ENCODE measurements at places on chromosomes 5 and 9. TPM values are rescaled to one million over a fixed set of nuclear protein-coding genes. Genes with fewer than 3 reads are reported as not detected.

GRCh38 chr5:57695179-57695578 is 212.6 kb upstream of the ACTBL2 start:
- no peak for DNase-seq

The PRKACG gene
- polyA plus RNA-seq, result not detected

DNA sequence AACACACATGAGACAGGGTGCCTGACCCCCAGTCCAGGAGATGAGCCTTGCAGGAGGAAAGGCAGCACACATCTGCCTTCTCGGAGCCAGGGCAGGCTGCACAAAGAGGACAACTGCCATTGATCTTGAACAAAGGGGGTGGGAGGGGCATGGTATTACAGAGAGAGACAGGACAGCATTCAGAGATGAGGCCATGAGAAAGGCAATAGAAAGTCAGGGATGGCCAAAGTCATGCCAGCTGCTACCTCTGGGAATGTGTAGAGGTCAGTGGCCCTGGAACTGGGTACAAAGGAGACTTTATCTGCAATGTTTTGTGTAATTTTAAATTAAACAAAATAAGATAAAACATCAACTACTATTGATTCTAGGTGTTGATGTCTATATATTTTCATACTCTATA is 43.2 kb downstream of the WDR36 start:
- no peak for DNase-seq

DNA sequence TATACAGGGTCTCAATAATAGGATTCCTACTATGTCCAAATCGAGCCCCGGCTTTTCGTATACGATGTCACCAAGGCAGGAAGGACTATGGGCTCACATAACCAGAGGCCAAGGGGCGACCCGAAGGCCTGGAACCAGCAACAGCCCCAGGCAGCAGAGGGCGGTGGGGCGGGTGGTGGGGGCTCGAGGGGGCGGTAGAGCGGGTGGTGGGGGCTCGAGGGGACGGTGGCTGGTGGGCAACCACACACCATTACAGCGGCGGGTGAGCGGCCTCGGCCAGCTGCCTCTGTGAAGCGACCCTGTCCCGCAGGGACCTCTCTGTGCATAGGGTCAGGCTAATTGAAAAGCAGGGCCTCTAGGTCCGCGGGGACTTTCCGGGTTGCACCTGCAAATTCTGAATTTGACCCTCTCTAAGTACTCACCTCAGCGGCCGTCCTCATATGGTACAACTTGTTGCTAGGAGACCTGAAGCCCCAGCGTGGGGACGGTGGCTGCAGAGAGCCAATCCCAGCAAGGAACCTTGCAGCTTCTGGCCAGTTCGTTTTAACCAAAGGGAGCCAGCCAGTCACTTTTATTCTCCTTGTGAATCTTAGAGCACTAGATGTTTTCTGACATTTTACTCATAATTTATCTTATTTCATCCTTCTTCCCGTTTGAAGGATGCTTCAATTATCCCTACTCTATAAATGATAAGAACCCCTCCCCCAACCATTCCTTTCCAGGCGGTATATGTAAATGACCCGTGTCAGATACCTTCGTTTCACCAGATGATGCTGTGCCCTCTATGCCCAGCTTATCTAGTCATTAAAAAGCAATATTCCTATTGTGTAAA is at the start of gene NME5:
TSS of gene NME5 (minus strand) at position 480 of the 832 bp plus-strand sequence. CDS start 648 bp downstream, outside the sequence.
- no peak for DNase-seq

- no peak for DNase-seq
These were observed 212.7 kb downstream of the ESM1 start for GRCh38 chr5:54772684-54773083.

- DNase-seq, result peak; percentile 47
These were observed 13.4 kb upstream of the RAD23B start for GRCh38 chr9:107269681-107270080.

The ABO gene
- not detected for polyA plus RNA-seq

DNA sequence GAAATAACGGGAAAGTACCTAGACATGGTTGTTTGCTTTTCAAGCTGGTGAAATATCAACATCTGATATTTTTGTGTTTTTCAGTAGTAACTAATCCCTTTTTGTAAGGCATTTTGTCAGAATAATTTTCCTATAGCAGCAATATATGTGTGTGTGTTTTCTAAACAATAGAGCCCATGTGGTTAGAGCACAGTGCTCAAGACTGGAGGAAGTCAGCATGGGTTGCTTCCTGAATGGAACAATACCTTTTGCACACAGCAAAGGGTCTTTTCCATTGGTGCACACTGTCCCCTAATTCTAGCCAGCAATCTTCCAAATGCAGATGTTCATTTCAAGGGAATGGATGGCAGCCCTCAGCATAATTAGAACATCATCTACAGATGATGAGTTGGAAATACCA is 270.1 kb downstream of the AOPEP start:
- no peak for DNase-seq

- DNase-seq, result no peak
These were observed 8.0 kb downstream of the GFPT2 start for GRCh38 chr5:180345186-180345585.

- no peak for DNase-seq
These were observed 40.6 kb downstream of the INSYN2B start for GRCh38 chr5:169939731-169940130.

The HTR4 gene
- not detected for polyA plus RNA-seq

- DNase-seq, result peak; percentile 7
These were observed 124.8 kb downstream of the HSD17B3 start for GRCh38 chr9:96177005-96177718.

The GPR21 gene
- polyA plus RNA-seq, result not detected

- no peak for DNase-seq
These were observed 198.7 kb upstream of the C9orf72 start for GRCh38 chr9:27771803-27772545.

- DNase-seq, result peak; percentile 35
These were observed 85.7 kb downstream of the GRAMD2B start for GRCh38 chr5:126508962-126509279.

DNA sequence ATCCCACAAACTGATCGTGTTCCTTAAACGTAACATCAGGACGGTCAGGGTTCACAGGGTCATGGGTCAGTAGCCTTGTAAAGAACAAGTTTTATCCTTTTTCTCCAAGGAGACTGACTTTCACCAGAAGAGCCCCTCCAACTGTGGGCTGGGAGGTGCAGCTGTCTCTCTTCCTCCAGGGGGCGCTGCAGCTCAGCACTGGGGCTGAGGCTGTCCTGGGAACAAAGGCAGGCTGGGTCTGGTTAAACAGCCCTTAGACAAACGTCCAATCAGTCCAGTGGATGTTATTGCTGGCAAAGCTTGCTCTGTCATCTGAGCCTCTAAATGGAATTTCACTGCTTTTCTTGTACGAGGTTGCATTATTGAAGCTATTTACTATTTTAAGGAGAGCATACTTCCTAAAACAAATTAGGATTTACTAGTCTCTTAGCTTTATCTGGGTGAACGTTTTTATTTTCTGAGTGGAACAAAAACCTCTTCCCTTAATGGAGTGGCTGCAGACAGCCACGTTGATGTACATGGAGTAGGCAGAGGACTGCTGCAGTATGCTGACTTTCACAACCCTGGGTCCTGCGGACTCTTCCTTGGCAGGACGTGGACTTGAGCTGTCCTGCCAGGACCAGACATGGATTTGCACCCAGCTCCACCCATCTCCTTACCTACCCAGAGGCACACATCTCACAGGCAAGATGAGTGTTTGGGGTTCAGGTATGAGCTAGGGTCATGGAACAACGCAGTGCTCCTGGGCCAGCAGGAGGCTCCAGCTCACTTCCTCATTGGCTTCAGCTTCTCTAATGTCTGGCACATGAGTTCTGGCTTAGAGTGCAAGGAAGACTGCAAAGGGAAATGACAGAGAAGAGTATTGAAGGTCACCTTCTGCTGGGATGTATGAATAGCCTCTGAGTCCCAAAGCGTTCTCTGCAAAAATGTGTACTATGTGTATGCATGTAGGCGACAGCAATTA is 7.8 kb downstream of the EXOSC2 start:
- peak; percentile 85 for DNase-seq

The NIM1K gene
- 1.8 TPM for polyA plus RNA-seq
